ENCODE measurements at places on chromosomes 1 and 21. TPM values are rescaled to one million over a fixed set of nuclear protein-coding genes. Genes with fewer than 3 reads are reported as not detected.

Gene LGR6
- total RNA-seq, result 0.62 TPM

Gene CCDC27
- total RNA-seq, result not detected

Gene NCAM2
- not detected for total RNA-seq

Gene OR10J1
- total RNA-seq, result not detected

Gene IL23R
- total RNA-seq, result not detected

Gene GRIK1
- total RNA-seq, result not detected

Gene CAMSAP2
- total RNA-seq, result 15.3 TPM

Gene TMPRSS15
- not detected for total RNA-seq

Gene CENPF
- 87.6 TPM for total RNA-seq

Gene SZT2
- 8.0 TPM for total RNA-seq

Gene SYT2
- 0.06 TPM for total RNA-seq

Gene MECR
- total RNA-seq, result 21.6 TPM

Gene GBP5
- not detected for total RNA-seq

Gene CFHR4
- total RNA-seq, result not detected

Gene GJA8
- total RNA-seq, result not detected

Gene ADCY10
- total RNA-seq, result 0.20 TPM

Gene VWA5B1
- not detected for total RNA-seq

Gene HMGN1
- total RNA-seq, result 193 TPM

Gene ANGPTL1
- not detected for total RNA-seq

Gene UBE2Q1
- total RNA-seq, result 67.6 TPM

Gene FAM72C
- 6.9 TPM for total RNA-seq

Gene VWA1
- 5.3 TPM for total RNA-seq

Measured in A549 treated with ZK216348 at 1 μM for 4 hours (cell line).